ENCODE measurements at places on chromosomes 13 and 19.

DNA sequence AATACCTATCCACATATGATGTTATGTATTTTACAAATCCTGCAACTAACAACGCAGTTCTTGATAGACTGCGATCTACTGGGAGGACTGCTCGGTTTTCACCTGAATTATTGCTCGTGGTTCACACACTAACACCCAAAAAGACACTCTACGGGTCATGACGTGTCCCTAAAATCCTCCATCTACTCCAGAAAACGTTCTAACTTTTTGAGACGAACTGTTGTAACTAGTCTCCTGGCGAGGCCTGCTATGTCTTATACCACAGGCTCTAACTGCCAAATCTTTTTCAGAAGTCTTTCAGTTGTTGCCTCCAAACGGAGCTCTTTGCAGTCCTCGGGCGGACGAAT, 108.2 kb downstream of the KCNRG start:
- DNase-seq, result no peak

- DNase-seq, result peak; percentile 71
Observed at GRCh38 chr13:24053519-24054251, 106.8 kb upstream of the SPATA13 start.

DNA sequence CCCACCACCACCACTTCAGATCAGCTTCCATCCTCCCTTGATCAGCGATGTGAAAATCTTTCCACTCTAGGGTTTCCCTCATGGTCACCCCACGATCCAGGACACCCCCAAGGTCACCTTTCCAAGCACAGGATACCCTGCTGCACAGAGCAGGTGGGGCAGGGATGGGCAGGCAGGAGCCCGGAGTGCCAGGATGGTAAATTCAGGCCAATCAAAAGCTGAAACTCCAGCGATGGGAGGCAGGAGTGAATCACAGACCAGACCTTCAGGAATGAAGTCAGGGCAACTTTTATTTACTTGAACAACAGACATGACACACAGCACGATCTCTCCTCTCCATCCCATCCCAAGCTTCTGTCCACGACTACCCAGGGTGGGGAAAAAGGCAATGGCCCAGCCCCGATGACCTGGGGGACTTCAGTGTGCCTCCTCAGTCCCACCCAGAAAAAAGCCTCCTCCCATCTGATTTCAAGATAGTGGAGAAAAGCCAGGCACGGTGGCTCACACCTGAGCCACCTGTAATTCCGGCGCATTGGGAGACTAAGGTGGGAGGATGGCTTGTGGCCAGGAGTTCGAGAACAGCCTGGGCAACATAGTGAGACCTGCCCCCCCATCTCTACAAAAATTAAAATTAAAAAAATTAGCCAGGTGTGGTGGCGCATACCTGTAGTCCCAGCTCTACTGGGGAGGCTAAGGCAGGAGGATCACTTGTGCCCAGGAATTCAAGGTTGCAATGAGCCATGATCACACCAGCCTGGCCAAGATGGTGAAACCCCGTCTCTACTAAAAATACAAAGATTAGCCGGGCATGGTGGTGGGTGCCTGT, 39.2 kb downstream of the ZSWIM4 start:
- peak; percentile 60 for DNase-seq

- DNase-seq, result no peak
Observed at GRCh38 chr13:79407349-79407979, 1.4 kb upstream of the RBM26 start.

DNA sequence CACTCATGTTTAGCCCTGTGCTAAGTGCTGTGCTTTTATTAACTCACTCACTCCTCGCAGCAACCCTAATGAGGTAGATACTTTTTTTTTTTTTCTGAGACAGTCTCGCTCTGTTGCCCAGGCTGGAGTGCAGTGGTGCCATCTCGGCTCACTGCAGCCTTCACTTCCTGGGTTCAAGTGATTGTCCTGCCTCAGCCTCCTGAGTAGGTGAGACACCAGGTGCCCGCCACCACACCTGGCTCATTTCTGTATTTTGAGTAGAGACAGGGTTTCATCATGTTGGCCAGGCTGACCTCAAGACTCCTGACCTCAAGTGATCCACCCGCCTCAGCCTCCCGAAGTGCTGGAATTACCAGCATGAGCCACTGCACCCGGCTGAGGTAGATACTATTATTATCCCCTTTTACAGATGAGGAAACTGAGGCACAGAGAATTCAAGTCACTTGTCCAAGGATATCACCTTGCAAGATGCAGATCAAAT, 2.5 kb downstream of the ITPKC start:
- DNase-seq, result no peak

DNA sequence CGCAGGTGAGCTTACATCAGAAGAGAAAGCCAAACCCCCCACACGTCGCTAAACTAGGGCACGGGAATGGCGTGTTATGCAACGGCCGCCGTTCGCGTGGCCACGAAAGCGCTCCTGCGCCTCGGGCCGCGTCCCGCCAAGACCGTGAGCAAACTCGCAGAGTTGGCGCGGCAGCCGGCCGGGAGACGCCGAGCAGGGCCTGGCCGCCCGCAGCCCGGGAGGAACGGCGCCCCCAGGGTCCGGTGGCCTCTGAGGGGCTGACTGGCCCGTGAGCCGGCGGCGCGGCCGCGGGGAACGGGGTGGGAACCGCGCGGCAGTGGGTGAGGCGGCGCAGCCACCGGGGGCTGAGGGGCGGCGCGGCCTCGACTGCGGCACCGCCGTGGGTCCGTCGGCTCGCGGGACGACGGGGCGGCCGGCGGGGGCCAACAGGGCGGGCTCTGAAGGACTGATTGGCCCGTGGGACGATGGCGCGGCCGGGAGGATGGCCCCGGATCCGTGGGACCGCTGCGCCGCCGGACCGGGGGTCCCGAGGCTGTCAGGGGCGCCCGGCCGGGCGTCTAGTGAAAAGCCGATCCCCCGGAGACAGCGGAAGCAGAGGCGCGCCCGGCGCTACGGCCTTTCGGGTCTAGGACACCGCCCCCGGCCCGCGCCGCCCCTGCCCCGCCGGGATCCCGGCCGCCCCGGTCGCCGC, 903 bp downstream of the LATS2 start:
- DNase-seq, result no peak

DNA sequence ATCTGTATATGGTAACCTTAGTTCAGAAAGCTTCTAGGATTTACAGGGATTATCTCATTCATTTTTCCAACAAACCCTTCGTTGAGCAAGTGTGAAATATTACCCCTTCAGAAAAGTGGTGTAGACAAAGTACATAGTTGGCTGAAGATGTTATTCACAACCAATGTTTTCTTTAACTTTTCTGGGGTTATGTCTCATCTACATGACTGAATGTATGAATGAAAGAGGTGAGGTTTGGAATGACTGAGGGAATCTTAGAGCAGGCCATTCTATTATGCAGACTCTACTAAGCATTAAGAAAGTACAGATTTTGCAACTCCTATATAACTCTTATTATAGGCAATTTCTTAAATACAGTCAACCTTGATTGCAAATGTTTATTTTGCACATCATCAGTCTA, 167.2 kb downstream of the NDFIP2 start:
- no peak for DNase-seq

DNA sequence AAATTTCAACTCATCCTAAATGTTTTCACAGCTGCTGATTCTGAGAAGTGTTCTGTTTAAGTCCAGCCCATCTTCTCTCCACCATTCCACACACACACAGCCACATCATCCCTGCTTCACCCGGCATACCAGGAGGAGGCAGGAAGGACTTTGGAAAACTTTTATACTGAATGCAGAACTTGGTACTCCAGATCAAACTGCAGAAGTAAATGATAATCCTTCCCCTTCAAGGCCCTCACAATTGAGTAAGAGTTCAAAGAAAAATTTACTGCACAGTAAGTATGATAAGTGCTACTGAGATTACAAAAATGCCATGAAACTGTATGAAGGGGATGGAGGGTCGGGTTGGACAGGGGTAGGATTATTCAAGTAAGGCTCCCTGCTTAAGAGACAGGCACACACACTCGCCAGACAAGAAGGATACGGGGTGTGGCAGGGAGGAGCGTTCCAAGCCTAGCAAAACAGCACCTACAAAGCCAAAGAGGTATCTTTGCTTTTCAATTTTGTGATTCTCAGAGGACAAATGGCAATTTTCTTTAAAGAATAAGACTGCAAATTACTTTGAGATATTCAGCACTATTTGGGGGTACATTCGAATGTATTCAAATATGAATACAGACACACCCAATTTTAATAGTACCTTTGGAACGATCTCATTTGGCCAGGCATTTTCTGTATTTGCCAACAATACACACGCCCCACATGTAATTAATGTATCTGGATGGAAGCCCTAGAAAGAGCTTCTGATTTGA, 2.5 kb downstream of the USP12 start:
- DNase-seq, result no peak

GRCh38 chr19:4969772-4970531, 1.0 kb downstream of the KDM4B start:
- DNase-seq, result peak; percentile 21

- peak; percentile 88 for DNase-seq
Observed at GRCh38 chr19:13100031-13100588, 2.5 kb downstream of the LYL1 start.

DNA sequence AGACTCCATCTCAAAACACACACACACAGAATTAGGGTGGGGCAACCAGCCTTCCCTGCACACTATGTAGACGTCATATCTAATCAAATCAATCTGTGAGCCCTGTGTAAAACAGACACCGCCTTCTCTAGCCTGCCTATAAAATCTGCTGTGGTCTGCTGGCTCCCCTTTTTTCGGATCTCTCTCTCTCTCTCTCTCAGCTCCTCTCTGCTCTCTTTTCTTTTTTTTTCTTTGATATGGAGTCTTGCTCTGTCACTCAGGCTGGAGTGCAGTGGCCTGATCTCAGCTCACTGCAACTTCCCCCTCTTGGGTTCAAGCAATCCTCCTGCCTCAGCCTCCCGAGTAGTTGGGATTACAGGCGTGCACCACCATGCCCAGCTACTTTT, 11.8 kb upstream of the CD70 start:
- no peak for DNase-seq

GRCh38 chr19:2391118-2391725, 31.2 kb downstream of the TMPRSS9 start:
- DNase-seq, result peak; percentile 76

GRCh38 chr19:10189616-10190015, 5.1 kb downstream of the DNMT1 start:
- DNase-seq, result no peak

DNA sequence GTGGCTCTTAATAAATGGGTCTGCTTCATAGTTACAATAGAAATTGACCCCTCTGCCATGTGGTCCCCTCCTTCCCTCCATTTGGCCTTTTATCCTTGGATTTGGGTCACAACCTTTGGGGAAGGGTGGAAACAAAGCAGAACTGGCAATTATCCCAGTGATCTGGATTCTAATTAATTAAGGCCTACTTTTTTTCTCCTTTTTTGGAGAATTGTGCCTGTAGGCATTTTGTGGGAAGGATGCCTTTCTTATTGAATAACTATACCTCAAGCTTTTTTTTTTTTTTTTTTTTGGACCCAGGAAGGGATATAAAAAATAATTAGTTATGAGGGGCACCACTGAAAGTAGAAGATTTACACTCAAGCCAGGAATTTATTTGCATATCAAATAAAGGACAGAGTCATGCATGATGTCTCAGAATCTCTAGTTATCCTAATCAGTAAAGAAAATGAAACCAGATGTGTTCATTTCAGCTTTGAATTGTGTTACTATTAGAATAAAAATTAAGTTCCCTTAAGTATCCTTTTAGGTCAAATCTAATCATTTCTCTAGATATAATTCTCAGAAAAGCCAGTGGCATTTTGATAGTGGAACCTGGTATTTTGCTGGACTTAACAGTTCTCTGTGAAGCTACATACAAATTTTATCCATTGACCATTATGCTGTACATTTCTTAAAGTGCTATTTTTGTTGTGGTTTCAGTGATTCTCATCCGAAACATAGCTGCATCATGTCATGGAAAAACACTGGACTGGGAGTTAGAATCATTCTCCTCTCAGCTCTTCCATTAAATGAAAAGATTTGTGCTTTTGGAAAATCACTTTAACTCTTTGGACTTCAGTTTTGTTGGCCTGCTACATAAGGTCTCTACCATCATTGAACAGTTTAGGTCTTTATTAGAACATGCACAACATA, 129.3 kb downstream of the KCNRG start:
- no peak for DNase-seq

DNA sequence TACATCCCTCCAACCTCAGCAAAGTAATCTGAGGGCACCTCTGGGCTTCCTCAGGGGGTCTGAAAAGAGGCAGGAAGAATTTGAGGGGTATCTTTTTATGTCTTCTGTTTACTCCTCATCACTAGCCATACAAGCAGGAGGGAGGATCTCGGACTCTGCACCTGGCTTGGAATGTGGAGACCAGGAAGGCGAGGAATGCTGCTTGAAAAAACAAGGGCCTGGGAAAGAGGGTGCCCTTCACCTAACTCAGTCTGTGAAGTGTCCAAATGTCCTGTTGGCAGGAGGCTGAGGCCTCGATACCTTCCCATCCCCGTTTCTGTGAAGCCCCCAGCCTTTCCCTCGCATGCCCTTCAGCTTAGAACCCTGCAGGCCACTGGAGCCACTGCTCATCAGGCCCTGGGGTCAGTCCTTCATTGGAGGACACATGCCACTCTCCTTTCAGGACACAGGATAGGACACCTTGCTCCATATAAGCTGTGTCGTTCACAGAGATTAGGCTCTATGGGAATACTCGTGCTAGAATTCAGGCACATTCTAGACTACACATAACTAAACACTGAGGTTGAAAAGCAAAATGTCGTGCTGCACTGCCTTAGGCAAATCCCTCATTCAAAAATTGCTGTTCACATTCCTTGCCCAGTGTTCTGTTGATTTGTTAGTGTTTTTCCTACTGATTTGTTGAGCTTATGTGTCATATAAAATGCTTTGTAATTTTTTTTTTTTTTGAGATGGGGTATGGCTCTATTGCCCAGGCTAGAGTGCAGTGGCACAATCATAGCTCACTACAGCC, 49.7 kb downstream of the ESD start:
- DNase-seq, result no peak

DNA sequence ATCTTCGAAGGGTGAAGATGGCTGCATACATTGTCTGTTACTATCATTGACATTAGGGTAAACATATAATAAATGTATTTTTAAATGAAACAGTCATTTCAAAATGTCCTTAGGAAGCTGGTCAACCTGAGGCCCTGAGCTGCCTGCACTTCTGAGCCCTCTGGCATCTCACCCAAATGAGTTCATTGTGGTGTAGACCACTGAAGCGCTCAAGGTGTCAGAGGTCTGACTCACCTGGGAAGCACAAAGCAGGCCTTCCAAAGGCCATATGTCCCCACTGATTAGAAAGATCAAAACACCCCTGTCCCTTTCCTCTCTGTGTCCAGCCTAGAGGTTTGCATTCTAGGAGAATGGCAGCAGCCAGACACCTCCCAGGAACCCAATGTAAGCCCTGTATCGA, 59.6 kb downstream of the COL4A2 start:
- no peak for DNase-seq

DNA sequence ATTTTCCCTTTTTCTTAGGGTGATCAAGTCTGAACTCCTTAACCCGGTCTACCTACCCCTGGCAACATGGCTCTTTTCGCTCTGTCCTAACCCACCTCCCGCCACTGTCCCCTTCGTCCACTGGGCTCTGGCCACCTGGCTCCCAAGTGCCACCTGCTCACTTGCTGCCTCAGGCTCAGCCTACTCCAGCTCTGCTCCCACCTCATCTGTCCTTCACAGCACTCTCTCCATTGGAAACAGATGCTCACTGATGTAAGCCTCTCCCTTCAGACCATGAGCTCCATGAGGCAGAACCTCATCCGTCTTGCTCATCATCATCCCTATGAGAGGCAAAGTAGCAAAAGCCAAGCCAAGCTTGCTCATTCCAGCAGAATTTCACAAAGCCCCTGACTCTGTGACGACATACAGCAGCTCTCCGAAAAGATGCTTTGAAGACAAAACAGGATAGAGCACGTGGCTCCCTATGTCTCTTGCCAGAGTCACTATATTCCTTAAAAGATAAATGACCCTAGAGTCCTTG, 35.3 kb upstream of the AMER2 start:
- DNase-seq, result no peak
